ENCODE measurements at places on chromosomes 16 and 17.

DNA sequence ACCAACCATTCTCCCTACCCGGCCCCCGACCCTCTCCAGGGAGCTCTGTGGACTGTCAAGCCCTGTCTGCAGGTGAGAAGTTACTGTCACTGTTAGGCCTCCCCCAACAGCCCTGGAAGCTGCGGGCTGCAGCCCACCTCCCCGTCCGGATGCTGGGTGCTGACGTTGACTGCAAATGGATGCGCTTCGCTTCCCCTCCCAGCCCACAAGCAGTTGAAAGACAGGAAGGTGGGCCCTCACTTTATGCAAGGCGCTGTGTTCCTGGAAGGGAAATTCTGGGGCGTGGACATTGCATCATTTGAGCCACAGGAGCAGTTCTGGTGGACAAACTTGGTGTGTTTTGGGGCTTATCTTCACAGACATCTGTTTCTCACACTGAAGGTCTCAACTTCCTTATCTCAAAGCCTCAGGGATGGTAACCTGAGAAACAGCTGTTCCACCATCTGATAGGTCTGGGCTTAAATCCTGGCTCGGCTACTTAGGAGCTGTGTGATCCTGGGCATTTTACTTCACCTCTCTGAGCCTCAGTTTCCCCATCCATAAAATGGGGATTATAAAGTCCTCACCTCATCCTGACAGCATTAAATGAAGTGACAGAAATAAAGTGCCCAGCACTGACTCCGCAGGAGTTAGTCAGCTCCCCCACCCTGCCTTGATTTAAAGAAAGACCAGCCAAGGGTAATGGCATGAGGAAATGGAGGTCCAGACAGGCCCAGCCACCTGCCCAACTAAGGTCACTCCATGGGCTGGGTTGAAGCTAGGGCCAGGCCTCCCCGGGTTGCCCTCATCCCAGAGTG lies 4.6 kb upstream of the DRC7 start:
- peak; percentile 31 for DNase-seq

- DNase-seq = no peak
Measured at GRCh38 chr16:67425061-67425460, 5.9 kb upstream of the HSD11B2 start.

DNA sequence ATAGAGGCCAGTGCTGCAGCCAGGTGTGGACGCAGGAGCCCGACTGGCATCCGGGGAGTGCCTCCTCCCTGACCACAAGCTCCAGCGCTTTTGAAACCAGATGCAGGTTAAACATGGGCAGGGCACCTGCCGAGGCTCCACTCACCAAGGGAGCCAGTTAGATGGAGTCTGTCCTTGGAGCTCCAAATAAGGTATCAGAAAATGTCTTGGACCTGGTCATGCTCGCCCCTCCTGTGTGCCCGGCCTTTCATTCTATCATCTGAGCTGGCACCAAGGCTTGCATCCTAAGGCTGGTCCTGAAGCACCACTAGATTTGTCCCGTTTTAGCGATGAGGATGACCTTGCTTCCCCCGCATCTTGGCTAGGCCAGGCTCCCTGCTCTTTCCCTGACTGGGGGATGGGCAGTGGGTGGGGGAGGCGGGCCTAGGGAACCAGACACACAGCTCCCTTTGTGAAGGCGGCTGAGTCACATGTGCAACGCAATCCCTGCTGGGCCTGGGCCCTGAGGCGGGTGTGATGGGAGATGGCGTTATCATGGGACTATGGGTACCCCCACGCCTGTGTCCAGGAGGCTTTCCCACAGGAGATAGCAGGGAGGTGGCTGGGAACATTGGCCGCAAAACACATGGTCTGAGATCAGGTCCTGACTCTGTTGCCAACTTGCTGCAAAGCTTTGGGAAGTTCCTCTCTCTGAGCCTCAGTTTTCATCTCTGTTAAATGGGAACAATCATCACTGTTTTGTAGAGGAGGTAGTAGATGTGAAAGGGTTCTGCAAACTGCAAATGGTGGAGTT lies 5.0 kb upstream of the ADGRG1 start:
- no peak for DNase-seq

GRCh38 chr16:89448656-89449055 lies 41.7 kb downstream of the ANKRD11 start:
- DNase-seq = no peak

DNA sequence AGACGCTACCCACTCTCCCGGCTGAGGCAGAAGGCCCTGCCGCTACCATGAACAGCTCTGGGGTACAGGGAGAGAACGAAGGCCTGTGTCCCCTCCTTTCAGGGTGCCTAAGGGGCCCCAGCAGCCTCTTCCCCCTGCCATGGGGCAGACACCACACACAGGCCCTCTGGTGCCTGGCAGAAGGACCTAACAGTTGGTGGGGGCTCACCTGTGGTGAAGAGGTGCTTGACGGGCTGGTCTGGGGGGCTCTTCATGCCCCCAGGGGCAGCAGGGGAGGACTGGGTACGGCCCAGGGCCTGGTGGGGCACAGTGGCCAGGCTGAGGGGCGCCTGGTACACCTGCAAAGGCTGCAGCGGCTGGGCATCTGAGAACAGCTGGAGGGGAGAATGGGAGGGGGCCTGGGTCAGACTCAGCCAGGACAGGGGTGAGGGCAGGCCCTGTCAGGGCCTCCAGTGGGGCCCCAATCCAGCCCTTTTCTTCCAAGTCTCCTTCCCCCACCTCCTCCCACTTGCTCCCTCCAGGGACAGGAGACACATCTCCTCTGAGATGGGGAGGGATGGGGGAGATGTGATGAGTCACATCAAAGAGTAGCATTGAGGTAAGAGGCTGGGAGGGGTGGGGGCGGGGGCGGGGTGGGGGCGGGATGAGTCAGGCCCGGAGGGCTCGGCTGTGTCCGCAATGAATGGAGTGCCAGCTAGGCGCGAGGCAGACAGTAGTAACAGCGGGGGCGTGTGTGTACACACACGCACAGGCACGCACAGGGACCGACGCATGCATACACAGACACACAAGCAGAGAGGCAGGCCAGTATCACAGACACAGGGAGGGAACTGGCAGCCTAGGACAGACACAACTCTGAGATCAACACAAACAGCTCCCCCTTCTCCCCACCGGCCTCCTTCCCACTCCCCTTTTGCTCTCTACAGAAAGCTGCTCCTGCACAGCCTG lies 16.1 kb downstream of the G6PC3 start:
- peak; percentile 63 for DNase-seq
